ENCODE measurements at places on chromosomes 3 and 15. TPM values are rescaled to one million over a fixed set of nuclear protein-coding genes. Genes with fewer than 3 reads are reported as not detected.

Gene TAGLN3
- 3.7 TPM for polyA plus RNA-seq

Gene BCL2A1
- polyA plus RNA-seq = 0.46 TPM

Gene SLCO2A1
- 1.2 TPM for polyA plus RNA-seq

Gene LNP1
- 5.3 TPM for polyA plus RNA-seq

Gene APH1B
- 12.8 TPM for polyA plus RNA-seq

Gene GNAT1
- not detected for polyA plus RNA-seq

Gene LDHAL6B
- not detected for polyA plus RNA-seq

Gene DOCK3
- polyA plus RNA-seq = 0.08 TPM

Gene TMC3
- polyA plus RNA-seq = 0.04 TPM

Gene CPEB1
- polyA plus RNA-seq = 0.73 TPM

Gene NR2F2
- 45.6 TPM for polyA plus RNA-seq

Gene IMPG2
- 1.7 TPM for polyA plus RNA-seq

Measured in muscle of back (tissue), 13 donors.